CD4-positive, alpha-beta T cell treated with Interleukin-15 for 1 hour (primary cell): ENCODE measurements at places on chromosomes 12 and 14.
A peak's percentile ranks its signal among the peaks of the same experiment; 100 is the strongest.

DNA sequence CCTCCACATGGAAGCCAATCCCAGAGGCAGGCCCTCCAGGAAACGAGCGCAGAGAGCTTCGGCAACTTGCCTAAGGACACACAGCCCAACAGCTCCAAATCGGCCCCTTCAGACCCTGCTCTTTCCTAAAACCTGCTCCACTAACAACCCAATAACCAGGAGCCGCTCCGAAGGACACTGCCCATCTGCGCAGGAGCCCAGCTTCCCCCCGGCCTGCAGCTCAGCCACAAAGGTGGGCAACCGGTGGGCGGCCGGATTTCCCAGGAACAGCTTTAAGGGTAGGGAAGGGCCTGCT lies 13.6 kb downstream of the RAB35 start:
- DNase-seq = no peak

- no peak for DNase-seq
These were observed 66.4 kb upstream of the SRSF5 start for GRCh38 chr14:69700575-69700974.

DNA sequence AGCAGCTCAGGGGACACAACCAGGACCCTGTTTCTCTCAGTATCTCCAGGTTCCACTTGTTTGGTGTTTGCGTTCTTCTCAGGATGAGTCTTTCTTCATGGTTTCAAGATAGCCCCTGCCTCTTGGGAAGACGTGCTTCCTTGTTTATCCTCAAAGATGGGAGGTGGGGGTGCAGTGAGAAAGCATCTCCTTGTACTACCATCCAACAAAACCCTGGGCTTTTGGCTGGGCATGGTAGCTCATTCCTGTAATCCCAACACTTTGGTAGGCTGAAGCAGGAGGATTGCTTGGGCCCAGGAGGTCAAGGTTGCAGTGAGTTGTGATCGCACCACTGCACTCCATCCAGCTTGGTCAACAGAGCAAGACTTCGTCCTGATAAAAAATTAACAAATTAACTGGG lies 21.0 kb upstream of the TUNAR start:
- DNase-seq = no peak

DNA sequence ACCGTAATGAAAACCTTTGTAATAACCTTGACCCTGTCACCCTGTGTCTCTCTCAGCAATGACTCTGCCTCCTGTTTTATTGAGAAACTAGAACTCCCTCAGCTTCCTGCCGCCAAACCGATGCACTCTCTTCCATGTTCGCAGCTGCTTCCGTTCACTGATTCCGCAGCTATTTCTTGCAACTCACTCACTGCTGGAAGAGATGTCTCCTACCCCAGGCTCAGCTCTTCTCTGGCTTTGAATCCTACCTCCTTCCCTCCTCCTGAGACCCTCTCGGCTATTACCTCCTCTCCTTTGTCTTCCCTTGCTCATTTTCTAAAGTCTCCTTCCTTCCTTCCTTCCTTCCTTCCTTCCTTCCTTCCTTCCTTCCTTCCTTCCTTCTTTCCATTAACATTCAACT lies 71.0 kb downstream of the ESRRB start:
- DNase-seq = no peak

DNA sequence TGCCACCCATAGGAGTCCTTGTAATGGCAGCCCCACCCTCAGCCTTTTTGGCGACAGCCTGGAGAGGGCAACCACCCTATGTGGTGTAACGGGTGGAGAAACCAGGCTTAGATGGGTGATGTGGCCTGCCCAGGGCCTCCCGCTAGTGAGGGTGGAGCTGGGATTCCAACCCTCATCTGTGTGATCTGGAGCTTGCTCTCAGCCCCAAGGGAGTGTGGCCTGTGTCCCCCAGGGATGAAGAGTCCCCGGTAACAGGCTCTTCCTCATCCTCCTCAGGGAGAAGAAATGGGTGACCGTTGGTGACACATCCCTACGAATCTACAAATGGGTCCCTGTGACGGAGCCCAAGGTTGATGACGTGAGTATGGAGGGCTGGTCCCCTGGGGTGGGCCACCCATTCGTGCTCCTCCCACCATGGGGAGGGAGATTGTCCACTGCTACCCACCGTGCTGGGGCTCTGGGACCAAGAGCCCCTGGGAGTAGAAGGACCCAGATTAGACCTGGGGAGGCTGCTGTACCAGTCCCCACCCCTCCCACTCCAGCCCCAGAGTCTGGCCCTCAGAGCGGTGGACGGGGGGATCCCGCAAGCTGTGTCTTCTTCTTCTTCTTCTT lies 8.8 kb downstream of the BCL7A start:
- no peak for DNase-seq

- no peak for DNase-seq
These were observed 173.7 kb downstream of the CAND1 start for GRCh38 chr12:67442896-67443295.

DNA sequence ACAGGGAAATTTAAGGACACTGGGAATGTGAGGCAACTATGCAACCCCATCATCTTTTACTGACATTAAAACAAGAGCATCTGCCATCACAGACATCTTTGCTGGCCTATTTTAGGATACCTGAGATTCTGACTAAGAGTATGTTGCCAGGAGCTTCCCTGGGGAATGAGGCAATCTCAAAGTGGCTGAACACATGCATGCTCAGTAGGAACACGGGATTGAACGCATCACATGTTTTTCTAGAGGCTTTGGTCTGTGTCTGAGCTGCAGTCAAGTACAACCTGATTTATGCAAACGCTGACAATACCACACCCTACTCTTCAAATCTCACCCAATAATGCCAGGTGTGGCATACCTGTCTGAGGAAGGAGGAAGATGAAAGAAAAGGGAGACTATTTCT lies 416.5 kb downstream of the NELL2 start:
- no peak for DNase-seq

DNA sequence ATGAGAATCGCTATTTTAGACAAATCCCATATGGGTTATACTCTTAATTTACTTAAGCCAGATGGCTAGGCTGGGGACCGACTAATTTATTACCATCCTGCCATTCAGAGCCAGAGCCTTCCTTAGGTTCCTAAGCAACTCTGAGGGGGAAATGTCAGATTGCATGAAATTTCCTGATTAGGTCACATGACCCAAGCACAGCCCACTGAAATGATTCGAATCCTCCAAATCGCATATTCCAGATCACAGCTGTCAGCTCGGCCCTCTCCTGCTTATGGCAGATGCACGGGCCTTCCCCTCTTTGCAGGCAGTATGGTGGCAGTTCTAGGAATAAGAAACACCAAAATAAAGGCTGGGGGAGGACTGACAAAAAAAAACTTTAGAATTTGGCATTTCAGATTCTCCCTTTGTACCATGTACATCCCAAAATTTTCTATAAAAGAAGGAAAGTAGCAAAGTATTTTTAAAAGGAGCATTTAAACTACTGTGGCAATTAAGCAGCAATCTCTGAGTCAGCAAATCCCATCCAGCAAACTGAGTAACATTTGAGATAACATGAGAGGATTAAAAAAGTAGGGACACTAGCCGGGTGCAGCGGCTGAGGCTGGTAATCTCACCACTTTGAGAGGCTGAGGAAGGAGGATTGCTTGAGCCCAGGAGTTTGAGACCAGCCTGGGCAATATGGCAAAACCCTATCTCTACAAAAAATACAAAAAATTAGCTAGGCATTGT lies 30.5 kb upstream of the NUDT4 start:
- no peak for DNase-seq

GRCh38 chr14:43938588-43939281 lies 568.3 kb downstream of the FSCB start:
- DNase-seq = no peak

DNA sequence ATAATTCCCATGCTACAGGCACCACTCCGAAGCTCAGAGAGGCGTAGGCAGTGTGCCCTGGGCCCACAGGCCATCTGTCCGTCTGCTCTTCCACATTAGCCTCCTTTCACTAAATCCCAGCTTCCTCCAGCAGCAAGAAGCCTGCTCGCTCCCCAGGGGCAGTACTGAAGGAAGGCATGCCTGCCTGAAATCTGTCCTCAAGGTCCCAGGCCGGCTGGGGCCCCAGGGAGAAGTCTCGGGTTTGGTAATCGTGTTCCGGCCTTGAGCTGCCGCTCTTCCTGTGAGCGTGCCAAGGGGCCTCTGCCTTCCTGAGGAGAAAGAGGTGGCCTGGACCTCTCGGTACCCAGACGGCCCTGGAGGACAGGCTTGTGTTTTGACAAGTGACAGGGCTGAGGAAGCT lies 15.2 kb upstream of the DLK1 start:
- peak; percentile 21 for DNase-seq

- no peak for DNase-seq
These were observed 109.6 kb downstream of the STXBP6 start for GRCh38 chr14:24940213-24940783.

- DNase-seq = peak; percentile 64
These were observed 19.7 kb upstream of the LRTM2 start for GRCh38 chr12:1800401-1801302.

DNA sequence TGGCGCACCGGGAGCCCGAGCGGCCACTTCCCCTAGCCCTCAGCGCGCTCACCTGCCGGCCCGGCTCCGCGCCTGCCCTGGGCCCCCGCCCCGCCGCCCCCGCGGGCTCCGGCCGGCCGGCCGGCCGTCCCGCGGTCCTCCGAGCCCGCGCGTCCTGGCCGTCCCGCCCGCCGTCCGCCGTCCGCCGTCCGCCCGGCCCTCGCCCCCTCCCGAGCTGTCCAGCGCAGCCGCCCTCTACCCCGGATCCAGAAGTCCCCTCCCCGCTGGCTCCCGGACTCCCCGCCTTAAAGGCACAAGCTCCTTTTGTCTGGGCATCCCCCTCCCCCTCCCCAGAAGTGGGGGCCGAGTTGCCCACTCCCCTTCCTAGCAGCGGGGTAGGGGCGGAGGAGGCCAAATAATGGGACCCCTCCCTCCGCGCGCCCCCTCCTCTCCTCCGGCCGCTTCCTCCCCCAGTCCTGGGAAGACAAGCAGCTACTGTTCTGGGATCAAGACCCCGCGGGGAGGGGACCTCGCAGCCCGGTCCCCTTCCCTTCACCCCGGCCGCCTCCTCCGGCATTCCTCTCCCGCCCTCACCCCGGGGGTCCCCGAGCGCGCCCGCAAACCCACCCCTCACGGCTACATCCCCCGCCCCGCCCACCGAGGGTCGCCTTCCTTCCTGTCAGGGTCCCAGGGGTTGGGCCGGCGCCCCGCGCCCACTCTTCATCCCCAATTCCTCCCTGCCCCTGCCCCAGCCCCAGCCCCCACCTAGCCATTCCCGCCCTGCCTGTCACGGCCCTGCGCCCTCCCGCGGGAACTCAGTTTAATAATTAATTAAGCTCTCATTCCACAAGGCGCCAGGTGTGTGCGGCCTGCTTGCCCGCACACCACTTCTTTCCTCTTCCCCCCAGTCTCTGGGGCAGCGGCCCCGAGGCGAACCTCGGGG lies at the start of gene ADCY6:
Gene ADCY6 (minus strand): TSS at position 236 of the 922 bp plus-strand sequence. CDS start 5,655 bp downstream, outside the sequence.
- no peak for DNase-seq

DNA sequence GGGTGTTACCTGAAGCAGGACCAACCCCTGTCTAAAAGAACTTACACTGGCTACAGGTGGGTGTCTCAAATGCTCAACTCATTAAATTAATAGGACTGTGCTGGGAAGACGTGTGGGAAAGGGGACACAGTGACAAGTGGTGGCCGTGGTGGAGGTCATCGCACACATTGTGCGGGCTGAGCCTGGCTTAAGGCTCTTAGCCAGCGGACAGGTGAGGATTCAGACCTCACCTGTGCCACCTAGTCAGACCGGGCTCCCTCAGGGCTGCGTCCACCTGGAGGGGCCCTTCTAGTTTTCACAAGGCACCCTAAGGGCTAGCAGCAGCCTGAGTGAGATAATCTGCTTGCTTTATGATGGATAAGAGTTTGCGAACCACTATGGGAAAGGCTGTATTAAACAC lies 125.2 kb upstream of the FKBP4 start:
- no peak for DNase-seq

GRCh38 chr12:3117591-3118015 lies 40.4 kb downstream of the TSPAN9 start:
- DNase-seq = no peak

DNA sequence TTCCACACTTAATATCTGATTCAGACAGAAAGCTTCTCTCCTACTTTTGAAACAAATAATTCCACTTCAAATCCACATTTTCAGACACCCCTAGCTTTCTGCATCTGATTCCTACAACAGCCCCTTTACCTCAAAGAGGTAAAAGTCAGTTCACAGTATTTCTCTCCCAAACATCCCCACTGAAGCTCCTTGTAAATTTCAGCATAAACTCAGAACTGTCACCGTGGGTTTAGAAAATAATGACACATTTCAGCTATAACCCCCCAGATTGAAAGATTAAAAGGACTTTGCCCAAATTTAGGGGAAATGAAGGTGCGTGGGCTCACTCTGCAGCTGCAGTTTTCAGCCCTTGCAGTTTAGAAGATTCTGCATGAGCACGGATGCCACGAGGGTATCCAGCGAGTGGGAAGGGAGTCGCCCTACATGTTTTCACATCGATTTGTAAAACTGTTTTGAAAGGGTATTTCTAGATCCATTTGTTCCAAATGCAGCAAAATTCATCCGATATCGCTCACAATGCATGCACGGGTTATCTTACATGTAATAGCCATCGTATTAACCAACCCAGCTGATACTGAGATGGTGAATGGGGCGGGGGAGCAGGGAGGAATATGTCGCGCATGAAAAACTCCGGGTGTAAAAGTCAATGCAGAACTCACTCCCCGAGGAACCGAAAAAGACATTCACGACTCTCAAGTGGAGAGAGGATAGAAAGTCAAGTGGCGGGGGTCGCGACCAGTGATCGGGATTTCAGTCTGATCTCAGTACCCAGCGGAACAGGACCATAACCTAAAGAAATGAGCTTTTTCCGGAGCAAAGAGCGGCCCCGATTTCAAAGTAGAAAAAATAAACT lies 5.0 kb upstream of the CCND2 start:
- DNase-seq = peak; percentile 41
